ENCODE measurements at places on chromosomes 4 and X. TPM values are rescaled to one million over a fixed set of nuclear protein-coding genes. Genes with fewer than 3 reads are reported as not detected.

GRCh38 chr4:173005912-173006633 lies 162.5 kb upstream of the GALNT7 start:
- no peaks in the 10 kb centered on the region for H3K36me3 ChIP-seq
- H3K4me1 ChIP-seq: no peaks in the 10 kb centered on the region

DNA sequence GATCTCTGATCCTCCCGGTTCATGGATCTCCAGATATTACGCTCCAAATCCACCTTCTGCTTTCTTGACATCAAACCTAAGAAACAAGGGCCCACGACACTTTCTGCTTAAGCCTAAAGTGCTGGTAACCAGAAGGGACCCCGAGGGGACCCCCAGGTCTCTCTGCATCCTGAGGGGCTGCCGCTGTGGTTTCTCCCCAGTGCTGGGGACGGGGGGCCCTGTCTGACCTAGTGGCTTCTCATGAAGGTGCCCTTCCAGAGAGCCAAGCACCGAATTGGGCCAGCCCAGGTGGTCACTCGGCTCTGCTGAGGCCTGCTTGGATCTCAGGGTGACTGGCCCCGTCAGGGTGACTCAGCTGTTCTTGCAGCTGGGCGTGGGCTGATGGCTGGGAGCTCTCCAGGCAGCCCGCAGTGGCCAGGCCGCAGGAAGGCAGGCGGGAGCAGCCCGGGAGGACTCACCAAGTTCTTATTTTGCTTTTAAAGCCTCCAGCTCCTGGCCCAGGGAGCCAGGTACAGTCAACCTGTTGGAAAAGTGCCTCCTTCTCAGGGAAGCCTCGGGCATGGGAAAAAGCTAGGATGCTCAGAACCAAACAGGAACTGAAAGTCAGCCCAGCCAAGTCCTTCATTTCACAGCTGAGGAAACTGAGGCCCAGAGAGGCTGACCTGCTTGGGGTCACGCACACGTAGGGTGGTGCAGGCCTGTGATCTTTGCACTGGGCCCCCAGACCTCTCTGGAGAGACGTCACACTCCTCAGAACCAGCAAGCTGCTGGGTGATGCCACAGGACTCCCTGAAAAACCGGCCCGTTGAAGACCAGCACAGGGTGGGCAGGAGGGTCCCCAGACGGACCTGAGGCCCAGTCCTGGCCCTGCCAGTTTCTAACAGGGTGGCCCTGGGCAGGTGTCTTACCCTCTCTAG lies 16.7 kb downstream of the BLOC1S4 start:
- H3K27ac ChIP-seq: peak overlapping the region; percentile 46
- no peaks in the 10 kb centered on the region for H3K36me3 ChIP-seq
- no peaks in the 10 kb centered on the region for H3K4me1 ChIP-seq
- no peak overlapping the region for H3K4me3 ChIP-seq

DNA sequence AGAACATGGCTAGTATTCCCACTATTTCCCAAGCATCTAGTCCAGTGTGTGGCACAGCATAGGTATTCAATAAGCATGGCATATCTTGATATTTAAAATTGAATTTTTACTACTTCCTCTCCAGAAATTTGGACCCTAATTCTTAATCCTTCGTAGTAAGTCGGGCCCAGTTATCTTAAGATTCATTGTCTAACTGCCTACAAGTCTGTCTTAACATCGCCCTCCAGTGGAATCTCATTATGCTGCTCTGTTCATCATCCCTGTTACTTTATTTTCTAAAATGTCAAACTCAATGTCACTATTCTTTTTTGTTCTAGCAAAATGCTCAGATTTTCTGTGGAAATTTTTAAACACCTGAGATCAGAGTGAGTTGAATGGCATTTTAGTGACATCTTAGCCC lies 606.2 kb downstream of the KLHL13 start:
- no peak overlapping the region for H3K27ac ChIP-seq
- no peak overlapping the region for H3K4me3 ChIP-seq
- no peaks in the 10 kb centered on the region for H3K4me1 ChIP-seq
- no peak for DNase-seq
- no peaks in the 10 kb centered on the region for H3K36me3 ChIP-seq

DNA sequence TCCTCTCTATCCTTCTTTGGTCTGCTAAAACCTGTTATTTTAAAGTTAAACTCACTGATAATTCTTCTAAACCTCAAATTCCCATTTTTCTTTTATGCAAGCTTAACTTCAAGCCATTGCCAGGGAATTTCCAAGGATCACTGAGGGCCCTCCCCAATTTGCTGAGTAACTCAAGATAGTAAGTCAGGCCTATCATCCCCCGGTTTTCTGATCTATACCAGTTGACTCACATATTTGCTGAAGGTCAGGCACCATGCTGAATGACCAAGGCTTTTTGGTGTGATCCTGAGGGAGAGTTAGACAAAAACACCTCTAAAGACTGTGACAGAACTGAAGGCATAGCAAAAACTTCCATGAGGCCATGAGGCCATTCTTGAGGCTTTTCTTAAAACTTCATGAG lies 1301.9 kb downstream of the PCDH7 start:
- H3K4me1 ChIP-seq: no peaks in the 10 kb centered on the region
- no peaks in the 10 kb centered on the region for H3K36me3 ChIP-seq

DNA sequence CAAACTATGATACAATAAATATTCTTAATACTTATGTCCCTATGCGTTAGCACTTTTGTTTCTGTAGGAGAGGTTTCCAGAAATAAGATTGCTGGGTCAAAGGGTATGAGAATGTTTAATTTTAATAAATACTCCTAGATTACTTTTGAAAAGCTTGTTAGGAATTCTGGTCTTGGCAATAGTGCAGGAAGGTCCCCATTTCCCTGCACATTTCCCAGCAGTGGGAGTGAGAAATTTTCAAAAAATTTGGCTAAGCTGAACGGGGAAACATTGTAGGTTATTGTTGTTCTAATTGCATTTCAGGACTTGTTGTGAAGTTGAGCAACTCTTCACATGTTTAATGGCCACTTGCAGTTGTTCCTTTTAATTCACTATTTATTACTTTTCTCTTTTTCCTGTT lies 27.1 kb downstream of the IGFBP7 start:
- no peaks in the 10 kb centered on the region for H3K36me3 ChIP-seq
- H3K27me3 ChIP-seq: no peaks in the 10 kb centered on the region
- peaks cover 22% of the 10 kb centered on the region for H3K4me1 ChIP-seq
- H3K4me3 ChIP-seq: no peak overlapping the region
- H3K27ac ChIP-seq: no peak overlapping the region

- H3K36me3 ChIP-seq: no peaks in the 10 kb centered on the region
- H3K27ac ChIP-seq: no peak overlapping the region
- H3K4me1 ChIP-seq: no peaks in the 10 kb centered on the region
- H3K4me3 ChIP-seq: no peak overlapping the region
These were observed 314.1 kb upstream of the PPARGC1A start for GRCh38 chr4:24203926-24204325.

GRCh38 chrX:97431281-97431680 lies 547.6 kb downstream of the RPA4 start:
- H3K27me3 ChIP-seq: no peaks in the 10 kb centered on the region
- H3K27ac ChIP-seq: no peak overlapping the region
- no peaks in the 10 kb centered on the region for H3K4me1 ChIP-seq
- no peak overlapping the region for H3K4me3 ChIP-seq
- peaks cover 3% of the 10 kb centered on the region for H3K36me3 ChIP-seq

- H3K27me3 ChIP-seq: no peaks in the 10 kb centered on the region
- H3K36me3 ChIP-seq: no peaks in the 10 kb centered on the region
- peak; percentile 25 for DNase-seq
- H3K4me3 ChIP-seq: no peak overlapping the region
- peak overlapping the region; percentile 6 for H3K27ac ChIP-seq
These were observed 64.1 kb downstream of the TMA16 start for GRCh38 chr4:163558539-163559044.

The CITED1 gene
- 0.47 TPM for polyA plus RNA-seq

Data from lung (tissue), 17 donors.